ENCODE measurements at places on chromosomes 7 and 10. TPM values are rescaled to one million over a fixed set of nuclear protein-coding genes. Genes with fewer than 3 reads are reported as not detected.

Gene DIP2C
- total RNA-seq, result 13.7 TPM

Gene FANK1
- 1.8 TPM for total RNA-seq

Gene C10orf53
- not detected for total RNA-seq

Gene HOXA4
- 1.9 TPM for total RNA-seq

Gene FOXI2
- not detected for total RNA-seq

Gene INSYN2A
- total RNA-seq, result 1.6 TPM

Gene CNTNAP2
- total RNA-seq, result 0.02 TPM

Gene DGKB
- total RNA-seq, result not detected

Gene TAS2R4
- total RNA-seq, result 0.11 TPM

Gene GHRHR
- not detected for total RNA-seq

Gene IFIT1B
- total RNA-seq, result not detected

Gene PTPN12
- total RNA-seq, result 98.5 TPM

Gene VPS37D
- 4.7 TPM for total RNA-seq

Gene AZGP1
- total RNA-seq, result not detected

Gene MOGAT3
- not detected for total RNA-seq

Gene CXCL12
- total RNA-seq, result 0.25 TPM

Gene SLC16A9
- total RNA-seq, result 0.13 TPM

Gene PNLIPRP3
- 0.03 TPM for total RNA-seq

Gene KLLN
- 0.48 TPM for total RNA-seq

Gene SMO
- 11.8 TPM for total RNA-seq

Gene LIPN
- total RNA-seq, result not detected

Gene PSTK
- total RNA-seq, result 4.2 TPM

Gene CARD11
- 1.8 TPM for total RNA-seq

Gene AP5Z1
- 30.1 TPM for total RNA-seq

Gene PMS2
- total RNA-seq, result 12.3 TPM

Gene MTURN
- 6.9 TPM for total RNA-seq

Gene UCN3
- not detected for total RNA-seq

Gene RNF148
- not detected for total RNA-seq

Gene ZP3
- 19.7 TPM for total RNA-seq

Gene UROS
- total RNA-seq, result 56.3 TPM

Gene CYP2C19
- not detected for total RNA-seq

Gene EBF3
- 0.20 TPM for total RNA-seq

Gene OR13A1
- not detected for total RNA-seq

Gene CTBP2
- total RNA-seq, result 107 TPM

Gene GNAT3
- not detected for total RNA-seq

Gene RSPH10B2
- 0.07 TPM for total RNA-seq

Gene VAX1
- total RNA-seq, result 1.2 TPM

Gene FLNC
- 3.4 TPM for total RNA-seq

Gene NKX2-3
- 0.05 TPM for total RNA-seq

Gene HECW1
- total RNA-seq, result 15.3 TPM

Gene IKZF1
- total RNA-seq, result not detected

Gene CPED1
- total RNA-seq, result not detected

Gene TDRD1
- total RNA-seq, result not detected

Gene SKAP2
- 13.4 TPM for total RNA-seq

Gene GPR26
- not detected for total RNA-seq

Gene ANKRD61
- total RNA-seq, result 0.72 TPM
